ENCODE measurements at places on chromosomes 6 and 20.

DNA sequence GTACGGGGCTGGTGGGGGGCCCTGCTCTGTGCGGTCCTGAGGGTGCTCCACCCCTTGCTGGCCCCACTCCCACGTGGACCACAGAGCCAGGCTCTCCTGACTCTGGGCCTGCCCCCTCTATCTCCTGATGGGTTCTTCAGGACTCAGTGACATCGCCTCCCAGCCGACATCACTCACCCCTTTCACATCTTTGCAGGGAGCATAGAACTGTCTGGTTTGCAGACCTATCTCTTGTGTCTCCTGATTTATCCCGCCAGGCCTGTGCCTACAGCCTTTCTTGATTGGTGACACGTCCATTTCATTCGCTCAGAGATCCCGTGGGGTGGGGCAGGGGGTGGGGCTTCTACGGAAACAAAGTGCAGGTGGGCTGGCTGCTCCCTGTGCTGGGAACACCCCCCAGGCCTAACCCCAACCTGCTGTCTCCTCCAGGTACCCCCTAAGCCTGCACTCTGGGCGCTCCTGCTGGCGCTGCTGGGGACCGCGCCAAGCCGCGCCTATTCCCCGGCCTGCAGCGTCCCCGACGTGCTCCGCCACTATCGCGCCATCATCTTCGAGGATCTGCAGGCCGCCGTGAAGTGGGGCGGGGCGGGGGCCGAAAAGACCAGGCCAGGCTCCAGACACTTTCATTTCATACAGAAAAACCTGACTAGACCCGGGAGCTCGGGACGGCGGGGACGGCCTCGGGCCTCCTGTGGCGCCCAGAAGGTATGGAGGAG is 1.7 kb downstream of the C20orf204 start:
- DNase-seq, result no peak

GRCh38 chr20:17882834-17883591 is 85.6 kb downstream of the SNX5 start:
- DNase-seq, result no peak

DNA sequence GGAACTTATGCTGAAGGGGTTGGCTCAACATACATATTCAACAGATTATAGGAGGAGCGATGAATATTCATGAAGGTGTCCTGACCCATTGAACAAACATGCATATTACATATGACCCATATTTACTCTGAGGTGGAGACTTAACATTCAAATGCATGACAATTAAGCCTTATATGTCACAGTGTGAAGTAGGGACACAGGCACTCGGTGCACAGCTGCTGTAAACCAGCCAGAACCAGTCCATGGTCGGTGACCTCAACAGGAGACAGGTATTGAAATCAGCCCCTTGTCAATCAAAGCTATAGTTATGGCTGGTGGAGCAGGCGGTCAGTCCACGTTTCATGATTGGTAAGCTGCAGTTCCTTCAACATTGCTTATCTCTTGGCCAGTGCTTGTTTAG is 347.3 kb downstream of the THBS2 start:
- DNase-seq, result no peak

- no peak for DNase-seq
Observed at GRCh38 chr20:22180244-22180643, 404.1 kb downstream of the FOXA2 start.

- no peak for DNase-seq
Observed at GRCh38 chr20:56245761-56246160, 2.8 kb upstream of the MC3R start.

DNA sequence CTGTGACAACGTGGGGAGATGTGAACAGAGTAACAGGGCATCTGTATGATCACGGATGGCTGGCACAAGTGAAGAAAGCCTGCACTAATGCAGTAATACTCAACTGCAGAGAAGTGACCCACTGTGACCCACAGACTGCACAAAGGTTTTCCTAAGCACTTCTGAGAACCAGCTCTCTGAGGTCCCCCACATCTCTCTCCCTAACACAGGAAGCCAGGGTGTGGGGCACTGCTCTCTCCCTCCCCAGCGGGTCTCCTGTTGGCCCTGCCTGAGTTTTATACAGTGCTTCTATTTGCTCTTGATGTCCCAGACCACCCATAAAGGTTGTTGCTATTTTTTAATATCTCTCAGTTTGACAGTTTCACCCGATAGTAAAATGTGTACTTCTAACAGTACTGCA is 11.3 kb downstream of the APMAP start:
- peak; percentile 37 for DNase-seq

DNA sequence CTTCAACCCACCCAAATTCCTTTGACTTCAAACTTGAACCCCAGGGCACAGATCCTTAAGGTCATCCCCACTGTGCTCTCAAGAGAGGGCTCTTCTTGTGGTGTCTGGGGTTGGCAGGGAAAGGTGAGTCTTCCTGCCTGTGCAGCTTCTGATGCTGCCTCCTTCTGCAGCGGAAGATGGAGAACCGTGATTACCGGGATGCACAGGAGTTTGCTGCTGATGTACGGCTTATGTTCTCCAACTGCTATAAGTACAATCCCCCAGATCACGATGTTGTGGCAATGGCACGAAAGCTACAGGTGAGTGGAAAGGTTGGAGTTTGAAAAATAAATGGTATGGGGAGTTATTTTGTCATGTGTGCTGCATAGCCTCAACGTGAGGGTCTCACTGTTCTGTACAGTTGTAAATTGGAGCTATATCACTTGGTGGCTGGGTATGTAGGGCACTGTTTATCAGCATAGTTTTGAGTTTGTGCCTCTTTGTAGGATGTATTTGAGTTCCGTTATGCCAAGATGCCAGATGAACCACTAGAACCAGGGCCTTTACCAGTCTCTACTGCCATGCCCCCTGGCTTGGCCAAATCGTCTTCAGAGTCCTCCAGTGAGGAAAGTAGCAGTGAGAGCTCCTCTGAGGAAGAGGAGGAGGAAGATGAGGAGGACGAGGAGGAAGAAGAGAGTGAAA is 9.0 kb downstream of the BRD2 start:
- no peak for DNase-seq

- DNase-seq, result no peak
Observed at GRCh38 chr6:11780097-11780428, 1.5 kb upstream of the ADTRP start.

DNA sequence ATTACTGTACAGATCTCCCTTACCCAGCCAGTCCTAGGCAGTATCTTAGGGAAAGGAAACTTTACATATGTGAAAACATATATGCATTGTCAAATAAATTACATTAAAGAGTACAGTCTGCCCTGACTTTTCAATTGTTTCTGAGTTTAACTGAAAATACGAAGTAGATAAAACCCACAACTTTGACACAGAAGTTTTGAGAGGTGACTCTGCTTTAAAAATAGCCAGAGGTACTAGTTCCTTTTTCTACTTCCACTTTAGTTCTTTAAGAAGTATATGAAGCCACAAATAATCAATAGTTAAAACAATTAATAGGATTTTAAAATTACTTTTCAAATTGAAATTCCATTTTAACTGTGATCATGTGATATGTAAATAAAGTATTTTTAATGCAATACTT is 62.9 kb downstream of the BMP5 start:
- DNase-seq, result no peak

DNA sequence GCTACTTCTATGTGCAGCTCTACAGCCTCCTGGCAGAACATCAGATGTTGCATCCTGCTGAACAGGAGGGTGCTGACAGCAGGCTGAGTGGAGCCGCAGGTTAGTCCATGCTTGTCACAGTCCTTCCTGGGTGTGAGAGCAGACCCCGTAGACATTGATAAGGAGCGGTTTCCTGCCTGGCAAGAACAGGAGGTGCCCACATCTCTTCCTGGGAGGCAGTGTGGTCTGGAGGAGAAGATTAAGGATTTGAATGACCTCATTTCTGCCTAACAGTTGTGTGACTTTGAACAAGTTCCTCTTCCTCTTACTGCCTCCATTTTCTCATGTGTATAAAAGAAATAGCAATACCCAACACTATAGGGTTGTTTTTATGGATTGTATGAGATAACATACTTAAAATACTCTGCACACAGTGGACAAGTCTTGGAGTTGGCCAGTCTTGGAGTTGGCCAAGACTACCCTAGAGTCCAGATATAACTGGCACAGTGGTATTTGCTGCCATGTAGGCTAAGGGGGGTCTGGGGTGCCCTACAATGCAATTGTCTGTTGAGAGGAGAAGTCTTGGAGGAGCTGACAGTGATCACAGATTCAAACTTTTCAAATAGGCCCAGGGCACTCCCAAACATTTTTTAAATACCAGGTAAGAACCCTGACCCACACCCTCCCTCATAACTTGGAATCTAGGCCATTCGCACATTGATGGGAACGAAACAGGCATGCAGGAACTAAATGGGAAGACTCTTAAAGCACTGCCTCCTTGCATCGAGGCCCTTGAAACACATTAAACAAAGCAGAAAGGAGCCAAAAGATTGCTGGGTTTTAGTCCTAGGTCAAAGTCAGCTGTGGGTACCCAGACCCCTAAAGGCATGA is 32.6 kb upstream of the TBC1D7 start:
- no peak for DNase-seq

GRCh38 chr6:16743664-16744210 is 17.5 kb downstream of the ATXN1 start:
- no peak for DNase-seq

- peak; percentile 43 for DNase-seq
Observed at GRCh38 chr20:46648903-46649649, 2.2 kb downstream of the SLC13A3 start.

DNA sequence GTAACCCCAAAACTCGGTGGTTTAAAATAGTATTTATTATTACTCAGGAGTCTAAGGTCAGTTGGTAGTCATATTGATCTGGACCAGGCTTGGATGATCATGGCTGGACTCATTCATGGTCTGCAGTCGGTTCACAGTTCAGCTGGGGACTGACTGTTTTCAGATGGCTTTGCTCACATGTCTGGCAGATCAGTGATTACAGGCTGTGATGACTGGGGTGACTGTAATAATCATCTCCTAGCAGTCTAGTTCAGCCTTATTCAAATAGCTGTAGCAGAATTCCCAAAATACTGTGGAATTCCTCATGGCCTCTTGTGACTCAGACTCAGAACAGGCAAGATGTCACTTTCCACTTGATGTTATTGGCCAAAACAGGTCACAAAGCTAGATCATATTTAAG is 16.4 kb upstream of the NT5DC1 start:
- DNase-seq, result no peak

DNA sequence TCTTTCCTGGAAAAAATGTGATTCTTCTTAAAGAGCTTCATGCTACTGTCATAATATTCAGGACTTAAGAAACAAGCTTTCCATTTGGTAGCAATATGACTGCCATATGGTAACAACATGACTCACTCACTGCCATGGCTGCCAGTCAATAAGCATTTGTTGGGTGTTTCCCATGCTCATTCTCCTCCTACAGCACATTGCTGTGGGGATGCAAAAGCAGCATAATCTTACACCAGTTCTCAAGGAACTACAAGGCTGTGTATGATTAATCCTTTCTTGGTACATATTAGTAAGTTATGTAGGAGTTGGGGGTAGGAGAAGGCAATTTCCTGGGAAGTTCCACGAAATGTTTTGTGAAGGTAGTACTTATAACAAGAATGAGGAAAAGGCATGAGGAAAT is 76.7 kb downstream of the CEP162 start:
- DNase-seq, result no peak

GRCh38 chr20:48771542-48771941 is 56.3 kb downstream of the PREX1 start:
- no peak for DNase-seq

- no peak for DNase-seq
Observed at GRCh38 chr6:160284575-160284974, 26.0 kb upstream of the SLC22A2 start.

GRCh38 chr6:150987371-150987828 is 121.9 kb downstream of the MTHFD1L start:
- DNase-seq, result no peak

DNA sequence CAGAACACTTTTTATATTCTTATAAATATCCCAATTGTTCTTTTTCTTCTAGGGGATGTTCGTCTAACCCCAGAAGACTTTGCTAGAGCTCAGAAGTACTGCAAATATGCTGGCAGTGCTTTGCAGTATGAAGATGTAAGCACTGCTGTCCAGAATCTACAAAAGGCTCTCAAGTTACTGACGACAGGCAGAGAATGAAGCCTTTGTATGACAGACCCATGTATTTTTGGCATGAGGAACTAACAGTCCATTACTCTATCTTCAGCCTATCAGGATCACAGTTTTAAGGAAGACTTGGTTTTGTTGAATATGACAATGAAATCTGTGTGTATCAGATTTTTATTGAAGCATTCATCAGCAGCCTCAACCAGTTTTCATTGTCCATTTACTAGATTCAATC is 71.4 kb downstream of the VTA1 start:
- DNase-seq, result no peak

- DNase-seq, result no peak
Observed at GRCh38 chr6:150196942-150197745, 54.3 kb downstream of the PPP1R14C start.

DNA sequence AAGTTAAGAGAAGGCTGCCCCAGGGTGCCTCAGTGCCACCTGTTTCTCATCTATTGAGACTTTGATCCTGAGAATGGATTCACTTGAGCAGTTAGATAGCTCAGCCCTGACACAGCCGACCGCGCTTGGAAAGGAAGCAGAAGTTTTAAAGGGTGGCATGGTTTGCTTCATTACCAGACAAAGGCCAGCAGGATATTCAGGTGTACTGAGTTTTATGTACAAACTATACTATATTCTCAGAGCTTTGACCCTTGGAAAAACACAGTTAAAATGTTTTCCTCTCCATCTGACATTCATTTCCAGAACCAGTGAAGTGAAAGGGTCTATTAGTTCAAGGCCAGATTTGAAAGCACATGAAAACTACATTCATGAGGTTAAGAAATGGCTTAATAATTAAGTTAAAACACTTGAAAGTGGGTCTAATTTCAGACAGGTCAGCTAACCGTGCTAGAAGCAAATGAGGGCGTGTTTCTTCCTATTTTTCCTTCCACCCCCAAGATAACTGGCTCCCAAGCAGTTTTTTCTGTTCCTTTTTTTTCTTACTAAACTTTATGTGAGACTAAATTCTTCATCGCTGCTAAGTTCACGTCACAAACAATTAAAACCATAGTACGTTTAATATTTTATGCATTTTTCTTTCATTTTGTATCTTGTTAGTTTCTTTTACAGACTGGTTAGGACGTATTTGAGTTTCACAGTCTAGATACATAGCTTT is 385.3 kb upstream of the SOX4 start:
- no peak for DNase-seq

GRCh38 chr20:63471002-63471716 is 1.3 kb downstream of the KCNQ2 start:
- no peak for DNase-seq

DNA sequence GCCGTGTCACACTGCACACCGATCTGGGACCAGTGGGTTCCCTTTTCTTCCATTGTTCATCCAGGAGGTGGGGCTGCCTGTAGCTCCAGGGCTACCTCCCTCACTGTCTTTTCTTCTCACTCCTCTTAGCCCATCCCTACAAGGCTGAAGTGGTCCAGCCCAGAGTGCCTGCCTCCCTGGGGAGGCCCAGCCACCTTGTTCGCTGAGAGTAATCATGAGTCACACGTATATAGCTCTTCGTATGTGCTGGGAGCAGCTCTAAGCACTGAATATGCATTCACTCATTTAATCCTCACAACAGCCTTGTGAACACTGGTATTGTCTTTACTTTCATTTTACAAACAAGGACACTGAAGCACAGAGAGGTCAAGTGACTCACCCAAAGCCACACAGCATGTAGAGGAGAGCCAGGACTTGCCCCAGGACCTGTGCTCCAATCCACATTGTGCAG is 14.7 kb upstream of the CCDC167 start:
- no peak for DNase-seq

- DNase-seq, result no peak
Observed at GRCh38 chr20:57051096-57051495, 215.3 kb downstream of the BMP7 start.
